ENCODE measurements at places on chromosomes 7 and 10.
A peak's percentile ranks its signal among the peaks of the same experiment; 100 is the strongest.

DNA sequence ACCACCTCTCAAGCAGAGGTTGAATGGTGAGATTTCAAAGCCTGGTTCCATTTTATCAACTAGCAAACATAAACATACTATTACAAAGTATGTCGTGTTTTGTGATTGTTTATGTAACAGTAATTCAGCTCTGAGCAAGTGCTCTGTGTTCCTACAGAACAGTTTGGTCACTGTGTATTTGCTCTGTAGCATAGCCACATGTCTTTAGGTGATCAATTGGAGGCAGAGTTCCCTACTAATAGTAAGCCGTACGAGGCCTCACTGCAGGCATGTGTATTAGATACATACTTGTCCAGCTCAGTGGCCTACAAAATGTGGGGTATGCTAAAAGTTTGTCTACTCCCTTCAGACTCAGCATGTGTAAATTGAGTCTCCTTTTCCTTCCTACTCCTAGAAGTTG, 53.0 kb downstream of the C1GALT1 start:
- DNase-seq = no peak

GRCh38 chr10:93921338-93921737, 27.6 kb downstream of the SLC35G1 start:
- DNase-seq = no peak

GRCh38 chr7:31109751-31110150, 57.6 kb downstream of the ADCYAP1R1 start:
- DNase-seq = no peak

DNA sequence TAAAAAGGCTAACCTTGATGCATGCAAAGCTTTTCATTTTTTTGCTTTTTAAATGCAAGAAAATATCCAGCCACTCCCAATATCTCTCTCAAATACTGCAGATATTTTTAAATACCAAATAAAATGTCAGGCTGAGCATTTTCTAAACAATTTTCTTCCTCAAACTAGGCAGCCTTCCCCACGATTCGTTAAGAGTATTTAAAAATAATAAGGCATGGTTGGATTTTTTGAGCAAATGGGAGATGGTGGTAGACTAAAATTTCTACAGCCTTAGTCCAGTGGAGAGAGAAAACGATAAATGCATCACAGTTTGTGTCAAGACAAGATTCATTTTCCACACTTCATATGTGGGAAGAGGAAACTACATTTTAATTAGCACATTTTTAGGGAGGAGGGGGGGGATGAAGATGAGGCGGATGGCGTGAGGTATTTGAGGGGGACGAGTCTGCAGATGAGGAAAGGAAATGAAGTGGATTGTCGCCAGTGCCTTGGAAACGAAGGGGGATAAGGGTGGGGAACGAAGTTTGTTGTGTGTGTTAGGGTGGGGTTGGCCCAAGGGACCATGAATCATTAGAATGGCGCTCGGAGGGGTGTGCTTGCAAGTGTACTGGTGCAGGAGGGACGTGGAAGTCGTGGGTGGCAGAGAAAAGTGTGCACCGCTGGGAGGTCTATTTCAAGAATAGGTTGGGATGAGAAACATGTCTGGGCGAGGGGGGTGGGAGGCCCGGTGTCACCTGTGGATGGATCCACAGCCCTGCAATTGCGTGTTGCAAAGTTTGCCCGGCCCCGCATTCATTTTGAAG, 1.2 kb upstream of the ADD3 start:
- DNase-seq = no peak

DNA sequence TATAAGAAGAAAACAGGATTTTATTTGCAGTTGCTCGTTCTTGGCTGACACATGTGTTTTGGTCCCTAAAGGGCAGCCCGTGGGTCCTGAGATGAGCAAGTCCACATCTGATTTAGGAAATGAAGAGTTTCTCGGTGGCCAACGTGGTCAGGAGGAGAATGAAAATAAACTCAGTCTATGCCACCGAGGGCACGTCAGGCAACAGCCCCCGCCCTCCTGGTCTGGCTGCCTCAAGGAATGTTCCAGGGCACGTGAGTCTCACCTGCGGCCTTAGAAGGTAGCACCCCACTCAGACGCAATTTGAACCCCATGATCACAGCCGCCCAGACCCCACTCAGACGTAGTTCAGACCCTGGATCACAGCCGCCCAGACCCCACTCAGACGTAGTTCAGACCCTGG, 197.2 kb downstream of the ADARB2 start:
- no peak for DNase-seq

GRCh38 chr10:29735628-29736365, 101.0 kb upstream of the SVIL start:
- DNase-seq = peak; percentile 55

DNA sequence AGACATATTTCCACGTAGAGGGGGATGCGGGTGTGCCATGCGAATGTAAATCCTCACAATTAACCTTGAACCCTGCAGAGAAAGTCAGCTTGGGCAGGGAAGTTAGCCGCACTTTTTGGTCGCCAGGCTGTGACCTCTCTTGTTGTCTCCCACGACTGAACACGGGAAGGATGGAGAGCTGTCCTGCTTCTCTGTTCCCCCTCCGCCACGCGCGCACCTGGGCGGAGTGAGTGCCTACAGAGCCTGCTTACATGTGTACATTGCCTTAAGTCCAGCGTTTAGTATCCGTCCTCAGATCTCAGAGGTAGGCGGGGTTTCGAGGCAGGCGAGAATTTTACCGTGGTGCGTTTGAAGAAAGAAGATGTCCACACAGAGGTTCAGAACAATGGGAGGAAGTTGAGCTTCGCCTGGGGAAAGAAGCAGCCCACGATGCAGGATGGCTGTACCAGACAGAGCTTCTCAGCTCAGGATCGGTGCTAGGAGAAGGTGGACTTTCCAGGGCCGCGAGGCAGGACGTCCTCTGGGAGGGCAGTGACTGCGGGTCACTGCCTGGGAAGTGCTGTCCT, 482 bp upstream of the ERCC6 start:
- peak; percentile 41 for DNase-seq

DNA sequence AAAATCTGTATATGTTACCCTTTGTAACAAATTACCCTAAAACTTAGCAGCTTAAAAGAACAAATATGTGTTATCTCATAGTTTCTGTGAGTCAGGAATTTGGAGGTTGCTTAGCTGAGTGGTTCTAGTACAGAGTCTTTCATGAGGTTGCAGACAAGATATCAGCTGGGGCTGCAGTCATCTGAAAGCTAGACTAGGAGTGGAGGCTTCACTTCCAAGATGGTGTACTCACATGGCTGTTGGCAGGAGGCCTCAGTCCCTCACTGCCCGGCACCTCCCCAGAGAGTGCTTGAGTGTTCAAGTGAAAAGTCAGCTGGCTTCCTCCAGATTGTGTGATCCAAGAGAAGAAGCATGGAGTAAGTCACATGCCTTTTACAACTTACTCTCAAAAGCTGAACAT, 16.9 kb upstream of the GGCT start:
- DNase-seq = no peak

DNA sequence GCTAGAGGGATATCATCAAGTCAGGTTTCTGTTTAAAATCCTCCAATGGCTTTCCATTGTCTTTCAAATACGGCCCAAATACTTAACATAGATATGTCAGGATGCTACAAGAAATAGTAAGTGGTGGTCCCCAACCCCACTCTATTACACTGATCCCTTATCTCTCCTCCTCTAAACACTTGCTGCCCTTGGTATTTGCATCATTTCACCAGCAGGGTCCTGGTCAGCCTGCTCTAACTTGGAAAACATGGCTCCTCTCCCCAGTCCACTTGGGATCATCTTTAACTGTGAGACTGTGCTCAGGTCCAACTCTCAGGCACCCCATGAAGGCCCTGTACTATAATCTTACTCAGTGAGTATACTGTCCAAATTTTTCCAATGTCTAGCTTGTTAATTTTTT, 53.8 kb upstream of the GSAP start:
- no peak for DNase-seq

GRCh38 chr7:125355899-125356298, 426.3 kb upstream of the POT1 start:
- DNase-seq = no peak

DNA sequence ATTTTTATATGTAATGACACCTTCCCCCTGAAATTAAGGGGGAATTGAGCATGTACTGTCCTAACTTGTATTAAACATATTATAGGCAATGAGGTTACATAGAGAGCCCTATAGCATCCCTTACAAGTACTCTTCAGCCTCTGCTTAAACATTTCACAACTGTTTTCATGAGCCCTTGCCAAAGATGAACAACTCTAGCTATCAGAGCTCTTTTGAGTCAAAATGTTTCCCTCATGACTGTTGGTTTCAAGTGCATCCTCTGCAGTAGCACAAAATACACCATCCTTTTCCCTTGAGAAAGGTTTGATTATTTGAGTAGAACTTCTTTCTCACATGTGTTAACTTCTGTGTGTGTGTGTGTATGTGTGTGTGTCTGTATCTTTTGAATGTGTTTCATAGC, 1157.6 kb upstream of the CELF2 start:
- DNase-seq = no peak

DNA sequence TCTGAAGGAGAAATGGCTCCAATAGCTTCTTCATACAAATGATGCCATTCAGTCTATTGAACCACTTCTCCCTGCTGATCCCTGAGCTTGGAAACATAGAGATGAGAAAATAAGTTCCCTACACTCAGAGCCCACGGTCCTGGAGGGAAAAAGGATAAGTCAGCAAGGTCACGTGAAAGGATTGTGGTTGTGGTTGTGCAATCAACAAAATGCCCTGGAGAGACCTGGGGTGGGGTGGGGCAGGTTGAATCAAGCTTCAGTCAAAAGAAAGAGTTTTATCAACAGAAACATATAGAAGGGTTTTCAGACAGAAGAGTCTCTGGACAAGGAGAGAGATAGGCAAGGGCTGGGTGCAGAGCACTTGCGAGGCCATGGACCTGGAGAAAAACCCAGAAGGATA, 30.1 kb downstream of the C10orf90 start:
- no peak for DNase-seq

DNA sequence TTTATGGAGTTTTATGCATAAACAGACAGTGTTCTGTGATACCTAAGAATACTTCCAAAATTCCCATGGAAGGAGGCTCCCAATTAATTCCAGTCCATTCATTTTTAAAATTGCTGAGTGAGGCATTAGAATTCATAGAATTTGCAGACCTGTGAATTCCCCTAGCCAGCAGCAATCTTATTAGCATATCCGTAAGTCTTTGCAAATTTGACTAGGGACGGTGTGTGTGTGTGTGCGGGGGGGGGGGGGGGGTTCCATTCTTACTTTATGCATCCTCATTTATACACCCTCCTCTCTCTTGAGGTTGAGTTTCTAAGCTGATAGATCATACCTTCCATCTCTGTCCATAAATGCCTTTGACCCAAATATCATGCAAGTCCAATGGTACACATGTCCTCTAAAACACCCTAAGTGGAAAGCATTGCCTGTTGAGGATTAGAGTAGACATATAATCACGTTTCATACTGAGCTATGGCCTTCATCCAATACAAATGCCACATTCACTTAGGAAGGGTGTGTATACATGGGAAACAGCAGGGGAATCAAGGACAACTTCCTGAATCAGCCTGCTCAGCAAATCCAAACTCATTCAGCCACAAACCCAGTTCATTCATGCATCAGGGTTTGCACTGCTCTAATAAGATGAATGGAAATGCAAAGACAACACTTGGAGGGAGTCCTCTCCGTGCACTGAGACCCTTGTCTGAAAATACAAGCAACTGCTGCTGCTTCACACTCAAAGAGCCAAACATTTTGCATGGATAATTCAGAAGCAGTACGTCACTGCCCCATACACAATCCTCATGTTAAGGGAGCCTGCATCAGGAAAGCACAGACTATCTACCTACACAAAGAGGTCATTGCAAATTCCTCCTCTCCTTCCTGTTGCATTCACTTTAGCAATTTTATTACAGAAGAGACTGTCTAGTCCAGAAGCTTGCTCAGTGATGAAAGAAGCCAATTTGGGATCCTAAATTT, 350.8 kb downstream of the KCNMA1 start:
- peak; percentile 67 for DNase-seq

Data from NCI-H1092 treated with DMSO at 0.1 percent for 48 hours (cell line).